ENCODE measurements at places on chromosomes 2 and 18.

DNA sequence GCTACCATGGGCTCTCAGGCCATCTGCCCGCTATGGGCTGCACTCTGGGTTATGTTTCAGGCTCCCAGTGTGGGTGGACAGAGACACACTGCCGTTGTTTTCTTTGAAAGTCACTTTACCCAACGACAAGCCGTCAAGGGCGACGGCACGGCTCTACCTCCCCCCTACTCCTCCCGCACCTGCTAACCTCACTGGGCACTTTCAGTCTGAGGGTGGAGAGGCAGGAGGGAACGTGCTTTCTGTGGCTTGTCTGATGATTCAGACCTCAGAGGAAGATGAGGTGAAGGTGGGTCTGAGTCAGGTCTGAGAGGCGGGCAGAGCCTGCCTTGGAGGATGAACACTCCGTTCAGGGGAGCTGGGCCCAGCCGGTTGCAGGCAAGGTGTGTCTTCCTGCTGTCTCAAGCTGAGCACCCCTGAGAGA, 147.6 kb upstream of the HDAC4 start:
- DNase-seq, result no peak

DNA sequence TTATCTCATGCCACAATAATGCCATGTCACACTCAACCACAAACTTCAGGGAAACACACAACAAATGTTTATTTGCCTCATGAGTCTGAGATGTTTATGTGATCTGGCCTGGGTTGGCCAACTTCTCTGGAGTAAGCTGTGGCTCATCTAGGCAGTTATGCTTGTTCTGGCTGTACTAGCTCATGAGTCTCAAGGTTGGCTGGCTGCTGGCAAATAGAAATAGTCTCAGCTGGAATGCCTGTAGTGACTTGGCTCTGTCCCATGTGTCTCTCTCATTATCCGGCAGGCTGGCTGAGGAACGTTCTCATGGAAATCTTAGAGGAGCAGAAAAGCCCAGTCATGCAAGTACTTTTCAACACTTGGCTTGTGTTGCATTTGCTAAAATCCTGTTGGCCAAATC, 234.9 kb upstream of the CDH2 start:
- DNase-seq, result no peak

- no peak for DNase-seq
Measured at GRCh38 chr2:231260442-231261208, 62.2 kb downstream of the ARMC9 start.

DNA sequence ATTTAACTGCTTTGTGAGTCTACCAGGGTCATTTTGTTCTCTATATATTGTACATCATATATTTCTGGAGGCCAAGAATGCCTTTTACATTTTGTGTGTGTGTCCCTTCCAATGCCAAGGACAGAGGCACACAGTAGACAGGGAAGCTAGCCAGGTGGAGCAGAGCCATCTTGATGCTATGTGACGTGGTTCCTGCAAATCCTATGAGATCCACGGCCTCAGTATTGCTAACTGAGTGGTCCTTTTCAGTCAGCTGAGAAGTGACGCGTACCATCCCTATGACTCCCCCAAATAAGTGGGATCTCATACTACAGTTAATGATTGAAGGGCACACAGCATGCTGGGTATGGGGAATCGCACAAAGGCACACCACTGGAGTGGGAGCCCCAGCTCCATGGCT, 27.3 kb downstream of the CCDC141 start:
- no peak for DNase-seq

GRCh38 chr2:138744713-138745112, 35.5 kb downstream of the NXPH2 start:
- DNase-seq, result no peak

- no peak for DNase-seq
Measured at GRCh38 chr18:28152754-28153153, 24.2 kb downstream of the CDH2 start.

- DNase-seq, result no peak
Measured at GRCh38 chr18:62660691-62661090, 54.6 kb upstream of the PHLPP1 start.

DNA sequence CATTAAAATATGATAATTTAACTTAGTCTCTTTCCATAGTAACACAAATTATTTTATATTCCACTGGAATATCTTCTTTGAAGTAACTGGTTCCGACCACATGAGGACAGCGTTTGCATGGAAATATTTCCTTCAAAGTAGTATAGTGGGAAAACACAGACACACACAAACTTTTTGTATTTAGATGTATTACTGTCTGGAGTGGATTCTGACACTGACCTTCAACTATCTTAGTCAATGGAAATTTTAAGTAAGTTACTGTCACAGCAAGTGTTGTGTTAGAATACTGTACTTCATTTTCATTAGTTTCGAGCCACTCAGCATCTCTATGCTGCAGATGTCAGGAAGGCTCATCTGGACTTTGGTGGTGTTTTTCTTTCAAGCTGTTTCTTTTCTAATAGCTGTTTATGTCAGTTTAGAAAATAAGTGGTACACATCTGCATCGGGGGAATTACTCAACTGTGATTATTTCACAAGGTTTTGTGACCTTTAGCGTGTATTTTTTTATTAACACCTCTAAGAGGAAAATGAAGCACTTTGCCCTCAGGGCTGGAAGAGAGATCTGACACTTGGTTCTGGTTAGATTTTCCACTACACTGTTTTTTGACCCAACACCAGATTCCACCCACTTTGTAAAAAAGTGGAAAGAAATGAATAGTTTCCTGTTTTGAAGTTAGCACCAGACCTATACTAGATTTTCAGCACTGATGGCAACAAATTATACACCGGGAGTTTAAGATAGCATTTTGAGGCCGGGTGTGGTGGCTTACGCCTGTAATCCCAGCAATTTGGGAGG, 18.9 kb upstream of the THOC1 start:
- DNase-seq, result no peak

GRCh38 chr2:121069434-121069969, 215.5 kb downstream of the TFCP2L1 start:
- DNase-seq, result no peak

GRCh38 chr2:151716721-151717120, 17.6 kb downstream of the NEB start:
- DNase-seq, result no peak

DNA sequence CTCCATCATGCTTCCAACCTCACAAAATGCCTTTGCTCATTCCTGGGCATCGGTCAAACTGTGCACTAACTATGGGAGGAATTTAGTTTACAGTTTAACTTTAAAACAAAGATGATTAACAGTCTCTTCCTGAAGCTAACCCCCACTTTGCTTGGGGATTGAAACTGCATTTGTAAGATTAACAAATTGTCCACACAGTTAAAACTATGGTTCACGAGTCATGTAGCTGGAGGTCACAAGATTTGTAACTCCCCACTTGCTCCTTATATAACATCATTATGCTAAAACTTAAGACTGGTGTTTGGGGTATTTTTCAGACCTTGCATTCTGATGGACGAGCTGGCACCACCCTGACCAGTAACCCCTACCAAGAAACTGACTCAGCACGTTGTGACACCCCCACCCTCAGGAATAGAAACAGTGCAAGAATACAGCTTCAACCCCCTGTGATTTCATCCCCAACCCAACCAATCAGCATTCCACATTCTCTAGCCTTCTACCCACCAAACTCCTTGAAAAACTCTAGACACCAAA, 252.3 kb downstream of the MBD5 start:
- DNase-seq, result no peak

DNA sequence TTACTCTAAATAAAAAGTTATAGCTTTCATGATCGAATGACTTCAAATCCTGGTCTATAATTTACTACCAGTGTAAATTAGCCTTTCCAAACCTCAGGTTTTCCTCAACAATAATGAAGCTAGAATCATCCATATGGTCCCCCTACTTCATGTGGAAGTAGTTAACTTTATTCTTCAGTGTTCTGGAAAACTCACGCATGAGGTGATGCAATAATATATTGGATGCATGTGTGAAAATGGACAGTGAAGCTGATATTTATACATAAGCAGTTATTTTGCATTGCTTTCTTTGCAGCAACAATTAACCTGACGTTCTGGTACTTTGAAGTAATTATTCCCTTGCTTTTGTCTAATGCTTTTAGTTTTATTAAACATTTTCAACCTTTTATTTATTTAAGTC, 18.6 kb upstream of the UNC80 start:
- DNase-seq, result no peak

DNA sequence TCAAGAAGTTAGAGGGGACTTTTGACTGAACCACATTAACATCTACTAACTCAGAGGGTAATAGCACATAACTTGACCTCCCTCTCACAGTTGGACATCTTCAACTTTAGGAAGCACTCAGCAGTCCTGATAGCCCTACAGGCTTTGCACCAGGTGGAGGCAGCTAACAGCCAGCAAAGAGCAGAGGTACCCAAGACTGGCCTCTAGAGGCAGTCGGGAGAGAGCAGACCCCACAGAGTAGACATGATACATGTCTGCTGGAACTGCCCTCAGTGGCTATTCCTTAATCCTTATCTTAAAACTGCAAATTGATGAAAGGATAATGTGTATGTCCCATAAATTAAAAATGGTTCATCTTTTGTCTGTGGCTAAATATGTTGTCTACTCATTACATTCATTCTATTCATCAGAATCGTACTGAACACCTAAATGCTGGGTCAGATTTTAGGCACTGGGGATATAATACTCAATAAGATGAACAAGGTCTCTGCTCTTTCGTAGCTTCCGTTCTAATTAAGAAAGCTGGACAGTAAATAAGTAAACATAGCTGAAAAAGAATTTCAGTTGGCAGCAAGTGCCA, 49.8 kb downstream of the CAB39 start:
- DNase-seq, result no peak

DNA sequence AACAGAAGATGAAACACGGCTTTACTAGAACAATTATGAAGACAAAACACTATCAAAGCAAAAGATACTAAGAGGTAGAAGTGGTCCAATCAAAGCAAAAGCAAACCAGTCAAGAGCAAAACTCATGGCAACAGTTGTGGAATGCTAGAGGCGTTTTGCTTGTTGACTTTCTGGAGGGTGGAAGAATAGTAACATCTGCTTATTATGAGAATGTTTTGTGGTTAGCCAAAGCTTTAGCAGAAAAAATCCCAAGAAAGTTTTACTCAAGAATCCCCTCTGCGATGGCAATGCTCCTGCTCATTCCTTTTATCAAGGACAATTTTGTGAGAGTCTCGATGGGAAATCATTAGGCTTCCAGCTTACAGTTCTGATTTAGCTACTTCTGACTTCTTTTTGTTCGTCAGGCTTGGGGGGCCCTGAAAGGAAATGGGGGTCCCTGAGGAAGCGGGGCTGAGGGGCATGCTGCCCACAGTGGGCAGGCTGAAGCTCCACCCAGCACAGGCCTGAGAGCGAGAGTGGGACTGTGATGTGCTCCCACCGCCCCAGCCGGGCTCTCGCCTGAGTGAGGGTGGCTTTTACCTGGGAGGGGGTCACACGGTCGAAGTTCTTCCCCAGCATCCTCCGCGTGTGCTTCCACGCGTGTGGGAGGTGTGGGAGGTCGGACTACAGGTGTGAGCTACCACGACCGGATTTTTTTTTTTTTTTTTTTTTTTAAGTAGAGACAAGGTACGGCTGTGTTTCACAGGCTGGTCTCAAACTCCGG, 49.0 kb upstream of the MC4R start:
- DNase-seq, result no peak

- no peak for DNase-seq
Measured at GRCh38 chr2:172848519-172848918, 112.9 kb downstream of the RAPGEF4 start.

DNA sequence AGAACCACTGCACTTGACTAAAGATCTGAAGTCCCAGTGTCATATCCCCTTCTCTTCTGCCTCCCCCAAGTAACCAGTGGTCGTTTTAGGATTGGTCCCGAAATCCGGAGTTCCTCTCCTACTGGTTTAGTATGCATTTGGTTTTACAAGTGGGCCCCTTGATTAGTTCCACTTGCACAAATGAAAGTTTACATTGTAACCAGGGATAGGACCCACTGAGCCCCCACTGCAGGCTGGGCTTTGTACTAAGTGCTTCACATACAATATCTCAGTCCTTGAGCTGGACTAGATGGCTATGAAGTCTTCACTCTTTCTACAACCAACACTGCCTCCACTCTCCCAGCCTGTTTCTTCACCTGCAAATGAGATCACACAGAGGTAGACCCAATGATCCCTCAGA, 50.4 kb downstream of the CYRIA start:
- no peak for DNase-seq

DNA sequence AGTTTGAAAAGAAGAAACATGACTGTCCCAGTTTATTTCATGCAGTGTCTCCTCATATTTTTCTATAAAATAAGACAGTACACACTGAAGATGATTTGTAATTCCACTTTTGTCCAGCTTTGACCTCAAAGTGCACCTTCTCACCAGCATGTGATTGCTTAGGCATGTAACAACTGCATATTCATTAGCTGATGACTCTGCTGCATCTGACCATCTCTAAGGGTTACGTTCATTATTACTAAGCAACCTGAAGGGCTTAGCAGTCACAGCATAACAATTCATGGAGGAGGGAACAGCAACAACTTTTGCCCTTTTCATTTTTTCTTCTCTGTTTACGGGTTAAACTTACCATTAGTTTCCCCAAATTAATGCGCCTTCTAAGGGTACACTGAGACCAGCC, 330.6 kb upstream of the PIK3C3 start:
- no peak for DNase-seq

- DNase-seq, result no peak
Measured at GRCh38 chr2:68482296-68482820, 15.0 kb downstream of the APLF start.

GRCh38 chr2:98009887-98010760, 14.4 kb upstream of the TMEM131 start:
- no peak for DNase-seq

- no peak for DNase-seq
Measured at GRCh38 chr2:85387754-85388153, 22.4 kb downstream of the CAPG start.

GRCh38 chr2:120369250-120369649, 23.3 kb downstream of the INHBB start:
- no peak for DNase-seq

DNA sequence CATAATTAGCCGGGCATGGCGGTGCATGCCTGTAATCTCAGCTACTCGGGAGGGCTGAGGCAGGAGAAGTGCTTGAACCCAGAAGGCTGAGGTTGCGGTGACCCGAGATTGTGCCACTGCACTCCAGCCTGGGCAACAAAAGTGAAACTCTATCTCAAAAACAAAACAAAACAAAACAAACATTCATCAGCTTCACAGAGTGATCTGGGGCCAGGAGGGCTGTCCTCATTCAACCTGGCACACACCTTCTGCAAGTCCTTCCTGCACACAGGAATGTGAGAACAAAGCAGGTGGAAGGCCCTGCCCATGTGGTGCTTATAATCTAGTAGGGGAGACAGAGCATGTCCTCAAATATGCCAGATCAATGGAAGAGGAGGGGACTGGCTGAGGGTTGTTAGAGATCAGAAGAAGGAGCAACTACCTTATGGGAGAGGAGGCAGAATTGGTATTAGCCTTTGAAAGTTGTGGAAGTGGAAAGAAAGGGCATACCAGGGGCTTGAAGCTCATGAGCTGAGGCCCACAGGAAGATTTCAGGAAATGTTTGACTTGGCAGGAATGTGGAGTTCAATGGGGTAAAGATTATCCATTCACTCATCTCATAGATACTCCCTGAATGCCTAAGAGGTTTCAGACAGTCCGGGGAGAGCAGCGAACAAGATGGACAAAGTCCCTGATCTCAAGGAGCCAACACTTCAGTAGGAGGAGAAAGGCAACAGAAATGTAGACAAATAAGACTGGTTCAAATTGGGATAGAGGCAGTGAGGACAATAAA, 155.3 kb upstream of the SIX3 start:
- no peak for DNase-seq

GRCh38 chr18:6741232-6741663, 11.7 kb downstream of the ARHGAP28 start:
- DNase-seq, result no peak

- DNase-seq, result no peak
Measured at GRCh38 chr2:207845202-207845864, 75.6 kb upstream of the FZD5 start.

- DNase-seq, result no peak
Measured at GRCh38 chr2:146978577-146979555, 866.0 kb upstream of the ACVR2A start.

All from NCI-H1105 (cell line).